Urothelium cell line (cell line): ENCODE measurements at places on chromosomes 11 and 22.

- DNase-seq, result no peak
These were observed 25.4 kb downstream of the MS4A10 start for GRCh38 chr11:60810569-60810968.

DNA sequence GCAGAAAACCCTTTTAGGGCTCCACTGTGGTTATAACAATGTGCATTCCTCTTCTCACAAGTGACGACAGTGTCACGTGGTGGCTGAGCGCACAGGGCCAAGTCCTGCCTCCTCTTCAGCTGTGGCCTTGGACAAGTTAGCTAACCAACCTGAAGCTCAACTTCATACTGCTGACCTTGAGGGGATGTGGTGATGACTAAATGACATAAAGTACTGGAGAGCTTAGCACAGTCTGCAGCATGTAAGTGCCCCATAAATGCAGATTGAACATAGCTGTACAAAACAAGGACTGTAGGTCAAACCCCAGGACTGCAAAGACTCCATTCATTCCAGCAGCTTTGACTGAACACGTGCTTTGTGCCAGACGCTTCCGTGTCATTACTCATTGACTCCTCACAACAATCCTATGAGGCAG, 20.1 kb upstream of the MRGPRX2 start:
- DNase-seq, result no peak

GRCh38 chr11:59138643-59139042, 4.0 kb upstream of the FAM111A start:
- DNase-seq, result no peak

GRCh38 chr11:80822308-80822707, 1381.5 kb upstream of the TENM4 start:
- DNase-seq, result no peak
